Activated B cell treated with CpG ODN at 0.5 μM for 24 hours (primary cell): ENCODE measurements at places on chromosomes 6 and 20.

GRCh38 chr6:30750379-30750668 is 6.0 kb upstream of the IER3 start:
- H3K27ac ChIP-seq = no peak overlapping the region
- H3K36me3 ChIP-seq = no peaks in the 10 kb centered on the region
- H3K4me3 ChIP-seq = no peak overlapping the region
- peaks cover 1% of the 10 kb centered on the region for H3K4me1 ChIP-seq

GRCh38 chr6:23728707-23729106 is 397.3 kb upstream of the NRSN1 start:
- H3K27me3 ChIP-seq = no peaks in the 10 kb centered on the region
- H3K36me3 ChIP-seq = no peaks in the 10 kb centered on the region
- no peak overlapping the region for H3K4me3 ChIP-seq
- no peaks in the 10 kb centered on the region for H3K4me1 ChIP-seq
- DNase-seq = no peak
- H3K27ac ChIP-seq = no peak overlapping the region

GRCh38 chr6:6685249-6686040 is 96.9 kb downstream of the LY86 start:
- no peak overlapping the region for H3K27ac ChIP-seq
- DNase-seq = no peak

- no peaks in the 10 kb centered on the region for H3K27me3 ChIP-seq
- no peak for DNase-seq
- no peaks in the 10 kb centered on the region for H3K36me3 ChIP-seq
- H3K27ac ChIP-seq = peak overlapping the region; percentile 95
- peak overlapping the region; percentile 63 for H3K4me3 ChIP-seq
- peaks cover 90% of the 10 kb centered on the region for H3K4me1 ChIP-seq
These were observed 1.4 kb downstream of the IL22RA2 start for GRCh38 chr6:137171824-137172733.

- H3K27ac ChIP-seq = no peak overlapping the region
- H3K36me3 ChIP-seq = no peaks in the 10 kb centered on the region
- no peak overlapping the region for H3K4me3 ChIP-seq
- peaks cover 20% of the 10 kb centered on the region for H3K4me1 ChIP-seq
These were observed 5.7 kb downstream of the KCNG1 start for GRCh38 chr20:51017251-51017650.

- peaks cover 10% of the 10 kb centered on the region for H3K27me3 ChIP-seq
- no peak overlapping the region for H3K4me3 ChIP-seq
- H3K4me1 ChIP-seq = no peaks in the 10 kb centered on the region
- no peak overlapping the region for H3K27ac ChIP-seq
- no peak for DNase-seq
These were observed 51.0 kb upstream of the ZFP64 start for GRCh38 chr20:52242237-52243230.

- no peak for DNase-seq
- H3K27ac ChIP-seq = peak overlapping the region; percentile 73
- H3K27me3 ChIP-seq = no peaks in the 10 kb centered on the region
- H3K4me1 ChIP-seq = peaks cover 87% of the 10 kb centered on the region
These were observed 59.8 kb upstream of the FNDC1 start for GRCh38 chr6:159109391-159109790.

DNA sequence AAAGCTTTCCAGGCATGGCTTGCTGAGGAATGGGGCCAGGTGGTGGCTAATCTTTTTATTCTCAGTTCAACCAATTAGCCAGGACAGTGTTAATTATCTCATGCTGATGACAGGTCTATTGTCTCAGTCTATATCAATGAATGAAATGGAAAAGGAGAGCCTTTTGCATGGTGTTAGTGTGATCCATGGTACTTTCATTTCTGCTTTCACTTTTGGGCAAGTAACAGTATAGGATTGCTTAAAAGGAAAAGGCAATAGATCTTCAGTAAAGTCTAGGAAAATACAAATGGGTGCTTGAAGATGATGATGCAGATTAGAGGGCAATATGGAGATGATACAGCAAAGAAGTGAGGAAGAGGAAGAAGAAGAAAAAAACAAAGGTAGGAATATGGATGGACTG is 430.3 kb downstream of the TFAP2A start:
- H3K36me3 ChIP-seq = no peaks in the 10 kb centered on the region
- no peaks in the 10 kb centered on the region for H3K27me3 ChIP-seq
- H3K27ac ChIP-seq = no peak overlapping the region

- DNase-seq = no peak
- H3K36me3 ChIP-seq = no peaks in the 10 kb centered on the region
- H3K4me1 ChIP-seq = no peaks in the 10 kb centered on the region
- no peak overlapping the region for H3K27ac ChIP-seq
- peaks cover 5% of the 10 kb centered on the region for H3K27me3 ChIP-seq
These were observed 205.0 kb downstream of the DOK5 start for GRCh38 chr20:54680439-54680838.

- no peaks in the 10 kb centered on the region for H3K36me3 ChIP-seq
- no peaks in the 10 kb centered on the region for H3K4me1 ChIP-seq
- H3K27me3 ChIP-seq = peaks cover 16% of the 10 kb centered on the region
- no peak for DNase-seq
These were observed 36.0 kb upstream of the MTRF1L start for GRCh38 chr6:153038378-153039057.

GRCh38 chr20:43167615-43168014 is 22.1 kb downstream of the PTPRT start:
- H3K4me3 ChIP-seq = no peak overlapping the region
- no peak for DNase-seq
- no peaks in the 10 kb centered on the region for H3K36me3 ChIP-seq
- no peaks in the 10 kb centered on the region for H3K27me3 ChIP-seq
- no peak overlapping the region for H3K27ac ChIP-seq

GRCh38 chr6:153644000-153644399 is 395.0 kb upstream of the OPRM1 start:
- no peaks in the 10 kb centered on the region for H3K36me3 ChIP-seq
- no peak overlapping the region for H3K27ac ChIP-seq
- no peak overlapping the region for H3K4me3 ChIP-seq
- no peaks in the 10 kb centered on the region for H3K27me3 ChIP-seq

GRCh38 chr6:40900791-40901190 is 138.2 kb downstream of the UNC5CL start:
- no peaks in the 10 kb centered on the region for H3K36me3 ChIP-seq
- no peaks in the 10 kb centered on the region for H3K4me1 ChIP-seq
- DNase-seq = no peak
- H3K4me3 ChIP-seq = no peak overlapping the region
- H3K27me3 ChIP-seq = peaks cover 23% of the 10 kb centered on the region
- no peak overlapping the region for H3K27ac ChIP-seq
